Liver (tissue), 10 donors: ENCODE measurements at places on chromosomes 1 and 21.

- H3K27ac ChIP-seq, result no peak overlapping the region
- H3K4me3 ChIP-seq, result no peak overlapping the region
Measured at GRCh38 chr1:6141592-6141991, 38.5 kb downstream of the CHD5 start.

DNA sequence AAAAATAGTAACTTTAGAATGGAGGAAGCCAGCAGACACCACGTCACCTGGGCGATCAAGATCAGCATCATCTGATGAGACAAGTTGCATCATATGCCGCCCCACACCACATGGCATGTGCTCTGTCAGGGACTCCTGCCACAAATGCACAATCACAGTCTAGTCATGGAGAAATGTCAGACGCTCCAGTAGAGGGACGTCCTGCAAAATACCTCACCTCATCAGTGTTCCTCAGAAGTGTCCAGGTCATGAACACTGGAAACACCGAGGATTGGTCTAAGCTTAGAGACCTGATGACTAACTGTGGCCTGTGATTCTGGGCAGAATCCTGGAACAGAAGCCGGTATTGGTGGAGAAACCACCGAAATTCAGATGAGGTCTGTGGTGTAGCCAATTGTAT, 14.3 kb downstream of the ADARB1 start:
- no peaks in the 10 kb centered on the region for H3K4me1 ChIP-seq
- H3K36me3 ChIP-seq, result no peaks in the 10 kb centered on the region
- no peaks in the 10 kb centered on the region for H3K27me3 ChIP-seq
- no peak overlapping the region for H3K4me3 ChIP-seq

GRCh38 chr1:4656533-4657140, 2.2 kb downstream of the AJAP1 start:
- H3K27me3 ChIP-seq, result peaks cover 7% of the 10 kb centered on the region
- H3K36me3 ChIP-seq, result no peaks in the 10 kb centered on the region
- peaks cover 8% of the 10 kb centered on the region for H3K4me1 ChIP-seq
- no peak overlapping the region for H3K27ac ChIP-seq
- H3K4me3 ChIP-seq, result no peak overlapping the region
- DNase-seq, result no peak

DNA sequence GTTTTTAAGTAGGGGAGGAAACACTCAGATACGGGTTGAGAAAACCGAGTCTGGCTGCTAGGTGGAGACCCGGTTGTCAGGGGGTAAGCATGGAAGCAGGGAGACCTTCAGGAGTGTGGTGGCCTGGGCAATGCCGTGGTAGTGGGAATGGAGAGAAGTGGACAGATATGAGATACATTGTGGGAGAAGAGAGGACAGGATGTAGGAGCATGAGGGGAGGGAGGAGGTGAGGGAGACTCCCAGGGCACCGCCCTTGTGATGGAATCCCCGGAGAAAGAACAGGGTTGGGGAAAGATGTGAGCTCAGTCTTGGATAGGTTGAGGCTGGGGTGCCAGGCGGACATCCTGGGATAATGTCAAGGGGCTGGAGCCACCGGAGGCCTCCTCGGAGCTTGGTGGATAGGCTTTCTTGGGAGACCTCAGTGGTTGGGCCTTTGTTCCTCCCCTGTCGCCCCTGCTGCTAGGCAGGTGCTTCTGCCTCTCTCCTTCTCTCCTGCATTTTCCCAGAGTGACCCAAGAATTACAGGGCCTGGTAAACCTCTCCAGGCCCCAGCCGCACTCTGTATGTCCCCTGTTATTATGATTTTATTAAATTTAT, 21.3 kb downstream of the ZNF362 start:
- H3K27ac ChIP-seq, result no peak overlapping the region
- H3K27me3 ChIP-seq, result no peaks in the 10 kb centered on the region
- no peak overlapping the region for H3K4me3 ChIP-seq
- H3K4me1 ChIP-seq, result no peaks in the 10 kb centered on the region

GRCh38 chr1:182993746-182994145, 29.5 kb upstream of the LAMC1 start:
- no peak overlapping the region for H3K4me3 ChIP-seq
- H3K27me3 ChIP-seq, result no peaks in the 10 kb centered on the region
- no peaks in the 10 kb centered on the region for H3K4me1 ChIP-seq

GRCh38 chr1:30323841-30324240, 399.5 kb downstream of the MATN1 start:
- no peak overlapping the region for H3K27ac ChIP-seq
- H3K4me1 ChIP-seq, result no peaks in the 10 kb centered on the region
- no peaks in the 10 kb centered on the region for H3K36me3 ChIP-seq
- no peak overlapping the region for H3K4me3 ChIP-seq

GRCh38 chr1:150730130-150730721, 9.5 kb upstream of the HORMAD1 start:
- H3K4me1 ChIP-seq, result no peaks in the 10 kb centered on the region
- H3K4me3 ChIP-seq, result no peak overlapping the region
- H3K27me3 ChIP-seq, result no peaks in the 10 kb centered on the region
- DNase-seq, result no peak
- H3K36me3 ChIP-seq, result peaks cover 2% of the 10 kb centered on the region

- no peaks in the 10 kb centered on the region for H3K36me3 ChIP-seq
- DNase-seq, result no peak
- H3K4me1 ChIP-seq, result no peaks in the 10 kb centered on the region
- H3K27ac ChIP-seq, result no peak overlapping the region
- H3K4me3 ChIP-seq, result no peak overlapping the region
Measured at GRCh38 chr1:197287863-197288262, 19.8 kb downstream of the CRB1 start.

DNA sequence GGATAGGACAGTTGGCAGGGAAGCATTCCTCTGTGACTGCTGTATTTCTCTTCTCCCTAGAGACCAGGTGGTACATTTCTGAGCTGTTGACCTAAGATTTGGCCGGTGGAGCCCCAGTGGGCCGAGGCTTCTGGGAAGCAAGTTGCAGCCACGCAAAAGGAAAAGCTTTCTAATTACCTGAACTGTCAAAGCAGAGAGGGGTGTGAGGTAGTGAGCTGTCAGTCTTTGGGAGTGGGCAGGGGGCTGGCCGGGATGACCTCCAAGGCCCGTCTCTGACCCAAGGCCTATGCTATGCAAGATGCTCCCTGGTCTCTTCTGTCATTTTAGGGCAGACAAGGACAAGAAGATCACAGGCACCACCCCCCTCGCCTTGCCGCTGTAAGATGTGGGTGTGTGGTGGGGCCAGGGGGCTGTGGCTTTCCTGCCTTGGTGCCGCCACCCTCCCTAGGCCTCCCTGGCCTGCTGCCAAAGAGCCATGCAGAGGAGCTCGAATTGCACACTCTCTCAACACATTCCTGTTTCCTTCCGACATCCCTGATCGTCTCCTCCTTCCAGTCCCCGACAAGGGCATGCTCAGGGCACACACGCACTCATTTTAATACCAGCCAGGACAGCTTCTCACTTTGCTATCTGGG, 7.7 kb downstream of the PADI1 start:
- H3K4me1 ChIP-seq, result peaks cover 6% of the 10 kb centered on the region
- DNase-seq, result peak; percentile 48
- peaks cover 5% of the 10 kb centered on the region for H3K27me3 ChIP-seq
- no peaks in the 10 kb centered on the region for H3K36me3 ChIP-seq
- no peak overlapping the region for H3K4me3 ChIP-seq

- no peaks in the 10 kb centered on the region for H3K27me3 ChIP-seq
- no peak overlapping the region for H3K4me3 ChIP-seq
- H3K36me3 ChIP-seq, result no peaks in the 10 kb centered on the region
- DNase-seq, result no peak
- no peaks in the 10 kb centered on the region for H3K4me1 ChIP-seq
Measured at GRCh38 chr1:164701189-164701761, 142.3 kb downstream of the PBX1 start.

DNA sequence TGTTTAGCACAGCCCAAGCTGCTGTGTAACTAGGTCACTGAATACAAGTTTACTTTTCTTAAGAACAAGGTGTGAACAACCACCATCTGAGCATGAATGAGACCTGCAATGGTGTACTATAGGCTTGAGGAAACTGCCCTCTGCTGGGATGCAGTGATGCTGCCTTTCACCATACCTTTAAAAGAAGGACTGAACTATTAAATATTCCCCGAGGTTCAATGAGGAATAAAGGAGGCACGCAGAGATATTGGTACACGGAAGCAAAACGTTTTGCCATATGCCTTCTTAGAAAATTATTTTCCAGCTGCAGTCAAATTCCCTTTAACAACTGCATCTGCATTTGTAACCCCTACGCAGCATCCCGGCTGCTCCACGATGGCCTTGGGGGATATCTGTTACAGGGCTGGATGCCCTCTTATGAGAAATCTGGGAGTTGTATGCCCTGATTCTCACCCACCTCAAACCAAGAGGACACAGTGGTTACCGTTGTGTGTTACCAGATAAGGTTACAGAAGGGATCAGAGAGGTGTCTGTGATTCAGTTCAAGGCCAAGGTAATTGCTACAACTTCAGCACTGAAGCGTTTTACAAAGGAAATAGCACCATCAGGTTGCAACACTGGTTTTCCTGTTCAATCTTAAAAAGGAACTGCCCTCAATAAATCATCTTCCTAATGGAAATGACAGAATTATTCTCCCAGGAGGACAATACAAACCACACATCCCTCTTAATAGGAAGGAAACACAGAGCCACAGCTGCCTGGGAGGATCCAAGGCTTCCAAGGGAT, 470.5 kb downstream of the LTN1 start:
- no peaks in the 10 kb centered on the region for H3K27me3 ChIP-seq
- H3K4me3 ChIP-seq, result no peak overlapping the region
- DNase-seq, result no peak
- H3K27ac ChIP-seq, result no peak overlapping the region
- no peaks in the 10 kb centered on the region for H3K4me1 ChIP-seq
- no peaks in the 10 kb centered on the region for H3K36me3 ChIP-seq

- no peaks in the 10 kb centered on the region for H3K27me3 ChIP-seq
- H3K4me3 ChIP-seq, result no peak overlapping the region
- no peak for DNase-seq
- no peak overlapping the region for H3K27ac ChIP-seq
- no peaks in the 10 kb centered on the region for H3K36me3 ChIP-seq
- no peaks in the 10 kb centered on the region for H3K4me1 ChIP-seq
Measured at GRCh38 chr1:7652515-7653098, 118.5 kb upstream of the VAMP3 start.

DNA sequence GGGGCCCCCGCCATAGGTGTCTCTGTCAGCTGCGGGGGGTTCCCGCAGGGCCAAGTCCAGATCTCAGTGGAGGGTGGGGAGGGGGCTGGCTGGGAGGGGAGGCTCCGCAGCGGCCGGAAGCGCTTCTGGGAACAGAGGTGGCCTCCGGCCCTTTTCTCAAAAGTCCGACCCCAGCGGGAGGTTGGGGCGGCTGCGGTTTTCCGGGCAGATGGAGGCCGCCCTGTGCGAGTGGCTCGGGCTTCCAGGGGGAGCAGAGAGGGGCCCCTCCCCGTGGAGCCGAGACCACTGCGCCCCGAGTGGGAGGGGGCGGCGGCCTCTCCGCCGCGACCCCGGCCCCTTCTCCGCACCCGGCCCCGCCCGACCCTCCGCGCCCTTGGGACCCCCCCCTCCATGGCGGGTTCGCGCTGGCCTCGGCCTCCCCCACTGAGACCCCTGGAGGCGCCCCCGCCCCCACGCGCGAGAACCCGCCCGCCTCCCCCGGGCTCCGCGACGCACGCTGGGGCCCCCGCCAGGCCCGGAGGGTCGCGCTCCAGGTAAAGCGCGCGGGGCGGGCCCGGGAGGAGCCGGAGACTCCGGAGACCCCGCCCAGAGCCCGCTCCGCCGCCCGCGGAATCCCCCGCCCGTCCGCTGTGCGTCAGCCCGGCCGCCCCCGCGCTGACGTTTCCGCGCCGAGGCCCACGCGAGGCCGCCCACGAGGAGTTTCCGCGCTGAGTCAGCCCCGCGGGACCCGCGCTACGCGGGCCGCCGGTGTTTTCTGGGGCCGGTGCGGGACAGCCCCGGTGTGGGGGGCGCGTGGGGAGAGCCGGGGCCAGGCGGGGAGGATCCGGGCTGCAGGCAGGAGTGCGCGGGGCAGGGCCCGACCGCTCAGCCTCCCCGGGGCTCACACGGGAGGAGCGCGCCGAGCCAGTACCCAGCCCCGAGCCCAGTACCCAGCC, 5.2 kb downstream of the TNFRSF18 start:
- no peak overlapping the region for H3K27ac ChIP-seq
- no peak for DNase-seq
- no peaks in the 10 kb centered on the region for H3K36me3 ChIP-seq

DNA sequence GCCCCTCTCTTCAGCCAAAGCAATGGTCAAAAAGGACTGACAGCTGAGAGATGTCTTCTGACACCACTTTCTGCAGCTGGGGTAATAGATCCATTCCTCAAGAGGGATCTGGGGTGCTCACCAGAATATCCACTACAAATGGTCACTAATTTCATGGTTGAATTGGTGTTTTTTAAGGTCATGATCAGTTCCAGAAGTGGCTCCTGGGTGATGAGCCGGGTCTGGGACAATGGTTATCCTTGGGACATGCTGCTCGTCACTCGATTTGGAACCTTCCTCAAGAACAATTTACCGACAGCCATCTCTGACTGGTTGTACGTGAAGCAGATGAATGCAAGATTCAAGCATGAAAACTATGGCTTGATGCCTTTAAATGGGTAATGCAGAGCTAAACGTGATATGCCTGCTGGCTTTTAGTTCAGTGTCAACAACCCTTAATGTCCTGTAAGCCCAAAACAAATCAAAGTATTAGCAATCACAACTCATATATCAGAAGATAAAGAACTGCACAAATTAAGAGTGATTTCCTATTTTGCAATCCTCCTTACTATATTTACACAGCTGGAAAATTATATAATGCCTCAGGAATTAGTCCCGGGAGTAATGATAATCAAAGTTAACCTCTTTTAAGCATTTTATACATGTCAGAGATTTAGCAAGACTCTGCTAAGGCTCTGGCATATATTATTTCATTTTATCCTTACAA, 20.1 kb downstream of the FMO3 start:
- no peak overlapping the region for H3K4me3 ChIP-seq
- DNase-seq, result no peak
- H3K27ac ChIP-seq, result no peak overlapping the region
- peaks cover 61% of the 10 kb centered on the region for H3K36me3 ChIP-seq
- H3K4me1 ChIP-seq, result peaks cover 21% of the 10 kb centered on the region
- H3K27me3 ChIP-seq, result no peaks in the 10 kb centered on the region

GRCh38 chr1:111852261-111852721, 96.6 kb downstream of the DDX20 start:
- no peak for DNase-seq
- H3K4me3 ChIP-seq, result no peak overlapping the region
- no peaks in the 10 kb centered on the region for H3K36me3 ChIP-seq
- no peak overlapping the region for H3K27ac ChIP-seq
- no peaks in the 10 kb centered on the region for H3K4me1 ChIP-seq

DNA sequence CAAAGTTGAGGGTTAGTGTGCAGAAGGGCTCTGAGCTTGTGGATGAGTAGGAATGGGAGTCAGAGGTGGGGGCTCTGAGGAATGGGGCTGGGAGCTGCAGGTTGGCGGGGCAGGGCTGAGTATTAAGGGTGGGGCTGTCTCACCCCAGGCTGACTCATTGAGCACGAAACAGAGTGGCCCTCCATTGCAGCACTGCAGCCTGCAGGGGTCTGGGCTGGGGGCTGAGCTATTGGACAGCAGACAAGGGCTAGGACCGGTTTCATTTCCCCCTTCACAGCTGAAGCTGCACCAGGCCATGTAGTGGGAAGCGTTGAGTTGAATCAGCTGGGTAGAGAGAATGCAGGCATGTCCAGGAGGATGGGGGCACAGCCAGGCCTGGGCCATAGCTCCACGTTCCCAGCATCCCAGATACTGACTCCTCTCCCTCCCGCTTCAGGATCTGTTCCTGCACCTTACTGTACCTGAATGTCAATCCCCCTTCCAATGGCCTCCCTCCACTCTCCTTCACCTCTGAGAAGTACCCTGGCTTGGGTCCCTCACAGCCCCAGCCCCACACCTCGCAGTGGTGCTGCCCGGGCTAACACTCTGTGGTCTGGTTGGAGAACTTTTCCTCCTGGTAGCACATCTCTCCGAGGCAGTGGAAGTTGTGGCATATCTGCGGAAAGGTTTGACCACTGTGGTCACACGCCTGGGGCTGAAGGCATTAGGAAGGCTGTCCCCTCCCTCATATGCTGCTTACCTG, 4.4 kb upstream of the INPP5B start:
- H3K36me3 ChIP-seq, result no peaks in the 10 kb centered on the region
- peaks cover 8% of the 10 kb centered on the region for H3K4me1 ChIP-seq
- H3K27me3 ChIP-seq, result no peaks in the 10 kb centered on the region
- H3K4me3 ChIP-seq, result no peak overlapping the region
- DNase-seq, result no peak
